H7 (cell line): ENCODE measurements at places on chromosomes 5 and 9. TPM values are rescaled to one million over a fixed set of nuclear protein-coding genes. Genes with fewer than 3 reads are reported as not detected.

C9orf153 gene
- not detected in 2 replicates for total RNA-seq

CARTPT gene
- not detected in 2 replicates for total RNA-seq

CLTA gene
- 222 TPM in 2 replicates for total RNA-seq

LPCAT1 gene
- total RNA-seq, result 70.2 and 77.5 TPM in 2 replicates

- no peak for DNase-seq
Measured at GRCh38 chr9:126883636-126884035, 23.2 kb downstream of the ZBTB34 start.

- no peak for DNase-seq
Measured at GRCh38 chr5:140329739-140330481, 16.5 kb downstream of the HBEGF start.

GRCh38 chr9:123823194-123823947, 106.6 kb downstream of the DENND1A start:
- DNase-seq, result no peak

DNA sequence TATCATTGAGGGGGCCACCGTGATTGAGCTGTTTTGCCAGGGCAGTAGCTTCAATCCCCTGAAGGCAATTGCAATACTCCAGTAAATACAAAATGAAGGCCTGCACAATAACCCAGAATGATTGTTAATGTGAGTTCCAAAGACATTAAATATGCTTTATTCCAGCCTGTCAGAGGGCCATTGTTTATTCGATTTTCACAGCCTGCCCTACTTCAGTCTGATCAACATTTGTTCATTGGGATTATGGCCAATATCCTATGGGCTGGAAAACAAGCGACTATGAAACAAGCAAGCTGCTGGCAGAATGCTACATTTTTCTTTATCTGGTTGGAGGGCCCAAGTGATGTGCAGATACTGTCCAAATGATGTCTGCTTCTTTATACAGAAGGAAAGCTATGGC, 543.1 kb downstream of the TLE1 start:
- no peak for DNase-seq
